Stimulated activated CD4-positive, alpha-beta T cell treated with anti-CD3 and anti-CD28 coated beads, TNF-alpha, amount 100 ng/mL, for 4 hours (primary cell): ENCODE measurements at places on chromosomes 2 and 18.

- DNase-seq = peak; percentile 60
Measured at GRCh38 chr2:15965564-15966019, 25.2 kb downstream of the MYCN start.

DNA sequence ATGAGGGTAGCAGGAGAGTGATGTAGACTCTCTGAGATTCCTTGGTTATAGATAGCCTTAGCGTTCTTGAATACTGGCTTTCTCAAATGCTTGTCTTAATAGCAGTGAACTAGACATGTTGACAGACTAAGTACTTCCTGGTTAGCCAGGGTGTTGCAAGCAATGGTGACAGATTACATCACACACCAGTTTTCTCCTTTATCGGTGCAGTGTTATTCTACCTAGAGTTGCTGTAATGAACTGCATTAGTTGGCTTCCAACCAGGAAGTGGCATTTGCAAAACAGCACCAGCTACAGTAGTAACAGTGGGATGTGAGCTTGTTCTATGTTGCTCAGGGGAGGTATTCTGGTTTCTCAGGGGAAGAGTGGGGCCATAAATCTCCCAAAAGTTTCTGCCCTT lies 582.2 kb upstream of the DDX18 start:
- no peak for DNase-seq

DNA sequence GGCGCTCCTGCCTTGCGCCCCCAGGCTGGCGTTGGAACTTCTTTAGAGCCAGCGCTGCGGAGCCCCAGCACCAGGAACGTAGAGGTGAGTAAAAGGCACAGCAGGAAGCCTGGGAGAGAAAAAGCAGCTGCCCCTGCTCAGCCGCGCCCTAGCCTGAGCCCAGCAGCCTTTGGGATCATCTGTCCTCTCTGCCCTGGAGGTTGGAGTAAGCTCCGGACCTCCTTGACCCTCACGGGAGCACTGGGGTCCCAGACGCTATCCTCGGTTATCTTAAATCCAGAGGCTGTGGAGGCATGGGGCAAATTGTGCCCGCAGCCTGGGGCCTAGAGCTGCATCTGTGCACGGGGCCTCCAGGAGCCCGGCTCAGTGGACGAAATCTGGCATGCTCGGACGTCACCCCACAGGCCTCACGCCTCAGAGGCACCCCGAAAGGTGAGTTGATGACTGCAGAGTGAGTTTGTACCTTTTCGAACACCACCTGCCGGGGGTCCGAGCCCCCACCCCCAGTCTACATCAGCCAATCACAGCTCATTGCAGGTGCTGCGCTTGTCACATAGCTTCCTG lies 1.6 kb upstream of the SLC66A2 start:
- no peak for DNase-seq

GRCh38 chr18:8529609-8530008 lies 79.6 kb upstream of the RAB12 start:
- DNase-seq = no peak

GRCh38 chr2:197809064-197809463 lies 4.7 kb downstream of the PLCL1 start:
- no peak for DNase-seq

DNA sequence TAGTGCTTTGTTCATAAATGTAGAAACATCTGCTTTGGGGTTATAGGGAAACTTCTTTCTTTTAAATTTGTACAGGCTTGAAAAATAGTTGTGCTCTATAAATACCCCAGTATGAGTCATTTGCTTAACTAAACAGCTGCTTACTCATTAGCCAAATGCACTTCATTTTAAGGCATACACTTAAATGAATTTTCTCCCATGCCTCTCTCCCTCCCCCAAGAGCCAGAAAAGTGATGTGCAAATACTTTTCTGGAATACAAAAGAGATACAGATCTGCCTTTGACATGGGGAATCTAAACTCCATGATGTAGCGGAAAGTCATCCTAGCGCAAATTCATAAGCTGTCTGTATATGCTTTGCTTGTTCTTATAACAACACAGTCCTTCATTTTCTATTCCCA lies 469.4 kb downstream of the DLGAP1 start:
- no peak for DNase-seq

DNA sequence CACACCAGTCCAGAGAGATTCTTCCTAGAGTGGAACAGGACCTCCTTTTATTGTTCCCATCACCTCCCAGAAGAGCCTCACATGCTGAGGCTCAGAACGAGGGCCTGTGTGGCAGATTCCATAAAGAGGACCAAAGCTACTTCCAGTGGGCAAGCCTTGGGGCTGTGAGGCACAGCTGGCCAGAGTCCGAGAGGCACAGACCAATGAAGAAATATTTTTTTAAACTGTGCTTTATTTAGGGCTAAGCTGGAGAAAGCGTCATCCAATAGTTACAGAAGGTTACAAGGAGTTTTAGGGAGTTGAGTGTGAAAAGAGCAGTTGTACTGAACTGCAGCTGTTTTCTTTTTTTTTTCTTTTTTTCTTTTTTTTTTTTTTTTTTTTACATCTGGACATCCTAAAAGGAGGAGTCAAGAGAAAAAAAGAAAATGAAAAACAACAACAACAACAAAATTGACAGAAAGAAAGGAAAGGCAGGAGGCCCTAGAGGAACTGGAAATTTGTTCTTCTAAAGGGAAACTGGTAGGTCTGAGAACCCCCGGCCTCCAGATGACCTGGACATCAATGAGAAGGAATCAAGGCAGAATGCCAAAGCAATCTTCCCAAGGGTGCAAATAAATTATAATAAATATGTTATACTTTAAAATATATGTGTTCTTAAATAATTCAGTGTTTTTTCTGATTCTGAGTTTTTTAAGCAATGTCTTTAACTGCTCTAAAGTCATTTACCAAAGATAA lies 322.6 kb downstream of the CELF4 start:
- no peak for DNase-seq

DNA sequence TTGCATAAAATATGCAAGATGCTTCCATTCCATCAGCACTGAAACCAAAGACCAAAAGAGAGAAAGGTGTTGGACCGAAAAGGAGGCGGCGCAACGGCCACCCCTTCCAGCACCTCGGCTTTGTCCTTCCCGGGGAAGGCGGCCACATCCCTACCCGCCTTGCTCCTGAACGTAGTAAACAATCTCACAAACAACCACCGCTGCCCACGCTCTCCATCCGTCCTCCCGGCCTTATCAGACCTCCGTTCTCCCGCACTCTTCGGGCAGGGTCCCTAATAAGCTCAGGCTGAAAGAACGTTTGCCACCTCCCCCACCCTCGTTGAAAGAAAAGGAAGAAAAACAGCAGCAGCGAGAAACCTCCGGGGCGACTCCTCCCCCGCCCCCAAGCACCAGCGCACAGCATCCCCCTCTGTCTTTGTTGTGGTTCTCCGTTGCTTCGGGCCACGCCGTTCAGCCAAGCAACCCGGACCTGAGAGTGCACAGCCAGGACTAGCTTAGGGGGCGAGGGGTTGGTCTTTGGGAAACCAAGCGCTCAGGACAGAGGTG lies 4.4 kb downstream of the EVX2 start:
- DNase-seq = no peak

GRCh38 chr2:238167344-238167715 lies 8.6 kb downstream of the ERFE start:
- no peak for DNase-seq

- no peak for DNase-seq
Measured at GRCh38 chr2:100589527-100589926, 26.7 kb downstream of the PDCL3 start.

- no peak for DNase-seq
Measured at GRCh38 chr2:98535971-98536677, 72.2 kb downstream of the COA5 start.

DNA sequence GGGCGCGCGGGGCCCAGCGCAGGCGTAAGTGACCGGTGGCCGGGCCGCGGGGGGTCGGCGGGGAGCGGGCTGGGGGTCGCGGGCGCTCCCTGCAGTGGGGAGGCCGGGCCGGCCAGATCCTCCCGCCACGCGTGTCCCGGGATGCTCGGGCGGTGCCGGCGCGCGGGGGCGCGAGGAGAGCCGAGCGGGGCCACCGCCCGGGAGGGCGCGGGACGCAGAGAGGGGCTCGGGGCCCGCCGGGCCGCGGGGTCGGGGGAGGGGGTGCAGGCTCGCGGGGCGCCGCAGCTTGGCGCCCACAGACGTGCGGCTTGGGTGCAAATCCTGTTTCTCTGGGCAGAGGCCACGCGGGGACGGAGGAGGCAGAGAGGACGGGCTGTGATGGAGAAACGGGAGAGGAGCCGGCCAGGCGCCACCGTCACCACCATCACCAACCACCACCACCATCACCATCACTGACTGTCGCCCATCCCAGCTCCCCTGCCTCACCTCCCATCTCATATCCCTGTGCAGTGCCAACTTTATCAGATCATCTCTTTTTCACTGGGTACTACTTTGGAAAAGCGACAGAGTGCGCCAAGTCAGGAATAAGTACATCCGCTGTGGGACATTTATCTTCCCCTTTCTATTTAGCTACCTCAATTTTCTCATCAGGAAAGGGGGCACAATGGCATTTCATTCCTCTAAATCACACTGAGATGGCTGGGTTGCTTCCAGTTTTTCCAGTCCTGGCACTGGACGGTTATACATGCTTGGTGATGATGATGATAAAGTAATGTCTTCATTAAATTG lies 97.2 kb upstream of the GPR45 start:
- DNase-seq = no peak

GRCh38 chr2:240426845-240427721 lies 8.4 kb upstream of the GPC1 start:
- DNase-seq = no peak

- DNase-seq = no peak
Measured at GRCh38 chr2:220341014-220341413, 713.6 kb downstream of the SLC4A3 start.

- no peak for DNase-seq
Measured at GRCh38 chr2:232886176-232886575, 16.1 kb downstream of the SNORC start.

DNA sequence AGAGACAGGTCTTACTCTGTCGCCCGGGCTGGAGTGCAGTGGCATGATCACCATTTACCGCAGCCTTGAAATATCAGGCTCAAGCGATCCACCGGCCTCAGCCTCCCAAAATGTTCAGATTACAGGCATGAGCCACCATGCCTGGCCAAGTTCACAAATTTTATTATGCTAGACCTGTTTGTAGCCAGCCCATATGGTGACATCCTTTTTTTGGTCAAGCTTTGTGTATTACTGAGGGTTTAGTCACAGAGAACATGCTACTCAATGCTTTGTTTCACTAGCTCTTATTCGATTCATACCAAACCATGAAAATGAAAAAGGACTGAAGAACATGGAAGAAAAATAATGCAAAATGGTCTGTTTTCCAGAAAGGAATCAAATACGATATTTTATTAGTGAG lies 41.4 kb downstream of the DGKD start:
- no peak for DNase-seq

DNA sequence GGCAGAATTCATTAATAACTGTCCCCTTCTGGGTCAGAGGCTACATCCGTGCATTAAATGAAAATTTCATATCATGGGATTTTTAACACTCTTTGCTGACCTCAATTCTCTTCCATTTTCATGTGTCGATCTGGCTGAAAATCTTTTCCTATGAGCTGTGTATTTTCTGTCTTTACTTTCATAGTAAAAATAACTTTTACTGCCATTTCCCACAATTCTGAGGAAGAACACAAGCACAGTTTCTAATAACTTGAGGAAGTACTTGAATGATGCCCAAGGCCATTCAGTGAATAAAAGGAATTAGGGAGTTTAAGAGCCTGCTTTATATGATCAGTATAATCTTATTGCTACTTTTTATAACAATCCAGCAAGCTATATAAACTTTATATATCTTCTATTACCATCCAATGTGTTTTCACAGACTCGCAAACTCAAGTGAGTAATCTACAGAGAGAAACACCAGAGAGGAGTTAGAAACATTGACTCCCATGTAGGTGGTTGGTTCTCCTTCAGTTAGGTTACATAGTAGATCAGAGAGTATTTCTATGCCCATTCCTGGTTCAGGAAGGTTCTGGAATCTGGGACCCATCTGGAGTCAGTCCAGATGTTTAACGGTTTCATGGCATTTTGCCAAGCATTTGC lies 340.0 kb downstream of the FBXO15 start:
- no peak for DNase-seq

DNA sequence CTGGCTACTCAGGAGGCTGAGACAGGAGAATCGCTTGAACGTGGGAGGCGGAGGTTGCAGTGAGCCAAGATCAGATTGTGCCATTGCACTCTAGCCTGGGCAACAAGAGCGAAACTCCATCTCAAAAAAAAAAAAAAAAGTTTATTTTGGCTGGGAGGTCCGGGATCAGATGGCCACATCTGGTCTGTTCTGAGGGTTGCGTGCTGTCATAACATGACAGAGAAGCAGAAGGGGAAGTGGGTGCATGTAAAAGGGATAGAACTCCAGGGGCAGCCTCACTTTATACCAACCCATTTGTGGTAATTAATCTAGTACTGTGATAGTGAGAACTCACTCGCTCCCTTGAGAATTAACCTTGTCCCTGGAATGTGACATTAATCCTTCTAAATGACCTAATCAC lies 101.2 kb downstream of the PTPN4 start:
- DNase-seq = no peak

- no peak for DNase-seq
Measured at GRCh38 chr2:59938181-59938580, 615.3 kb downstream of the BCL11A start.

- DNase-seq = no peak
Measured at GRCh38 chr2:200778038-200778437, 33.7 kb upstream of the BZW1 start.
